Muscle of back (tissue), 13 donors: ENCODE measurements at places on chromosomes 11 and 22. TPM values are rescaled to one million over a fixed set of nuclear protein-coding genes. Genes with fewer than 3 reads are reported as not detected.

DNA sequence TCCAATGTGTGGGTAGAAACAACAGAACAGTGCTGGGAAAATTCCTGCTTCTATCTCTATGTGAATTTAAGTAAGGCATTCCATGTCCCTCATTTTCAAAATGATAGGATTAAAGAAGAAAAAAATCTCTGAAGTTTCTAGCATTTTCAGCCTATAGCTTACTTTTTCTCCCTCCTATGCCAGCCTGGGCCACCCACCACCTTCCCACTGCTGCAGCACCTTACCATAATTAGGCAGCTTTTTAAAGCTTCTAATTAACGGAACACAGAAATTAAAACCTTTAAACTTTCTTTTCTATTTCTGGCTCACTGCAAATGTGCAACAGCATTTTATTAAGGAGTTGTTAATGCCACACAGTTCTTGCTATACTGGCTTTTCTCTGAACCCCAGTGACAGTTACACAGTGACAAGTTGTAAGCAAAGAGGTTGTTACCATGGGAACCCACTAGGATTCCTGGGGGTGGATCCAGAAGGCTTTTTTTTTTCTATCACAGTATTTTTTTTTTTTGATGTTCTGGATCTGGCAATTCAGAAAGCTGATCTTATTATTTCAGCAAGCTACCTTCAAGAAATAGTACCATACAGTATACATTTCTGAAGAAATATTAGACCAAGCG, 20.2 kb downstream of the CELF1 start:
- no peak for DNase-seq

- DNase-seq: no peak
Observed at GRCh38 chr22:47379037-47379436, 616.6 kb downstream of the TBC1D22A start.

DNA sequence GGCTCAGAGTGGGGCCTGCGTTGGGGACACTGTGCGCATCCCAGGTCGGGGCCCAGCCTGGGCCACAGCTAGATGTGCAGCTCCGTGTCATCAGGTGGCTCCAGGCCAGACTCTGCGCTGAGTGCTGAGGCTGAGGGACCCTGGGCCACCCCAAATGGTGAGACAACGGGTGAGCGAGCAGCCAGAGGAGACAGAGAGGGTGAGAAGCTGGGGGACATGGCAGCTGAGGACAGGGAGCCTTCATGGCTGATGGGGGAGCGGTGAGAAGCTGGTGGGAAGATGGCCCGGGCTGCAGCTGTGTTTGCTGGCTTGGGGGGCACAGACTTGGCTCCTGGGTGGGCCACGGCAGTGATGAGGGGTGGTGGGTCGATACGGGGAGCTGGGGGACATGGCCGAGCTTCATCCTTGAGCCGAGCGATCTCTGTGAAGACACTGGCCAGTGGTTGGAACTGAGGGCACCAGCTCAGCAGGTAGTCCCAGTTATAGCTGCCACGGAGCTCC, 2.5 kb upstream of the TPP1 start:
- no peak for DNase-seq

TPBGL gene
- polyA plus RNA-seq: 0.18 TPM

GRCh38 chr11:65355013-65355775, 643 bp downstream of the TIGD3 start:
- DNase-seq: no peak

- no peak for DNase-seq
Observed at GRCh38 chr11:70142221-70142875, 60.7 kb upstream of the FADD start.

DNA sequence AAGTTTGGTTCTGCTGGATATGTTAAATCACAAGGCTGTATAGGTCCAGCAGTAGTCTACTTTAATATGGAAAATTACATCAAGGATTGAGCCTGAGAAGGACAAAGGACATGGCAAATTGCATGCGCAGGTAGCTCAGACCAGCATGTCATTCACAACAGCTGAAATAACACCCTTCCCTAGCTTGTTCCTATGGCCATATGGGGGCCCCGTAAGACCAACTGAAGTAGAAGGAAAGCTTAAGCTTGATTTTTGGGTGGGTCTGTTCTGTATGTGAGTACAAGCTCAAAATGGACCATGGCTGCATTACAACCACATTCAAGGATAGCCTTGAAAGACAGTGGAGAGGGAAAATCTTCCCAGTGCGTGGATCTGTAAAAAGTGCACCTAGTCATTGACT, 20.6 kb upstream of the PDE3B start:
- no peak for DNase-seq

GRCh38 chr22:19942157-19943081, 801 bp upstream of the TXNRD2 start:
- DNase-seq: peak; percentile 79

NAGA gene
- polyA plus RNA-seq: 21.4 TPM

GRCh38 chr11:34870548-34871196, 45.5 kb downstream of the APIP start:
- DNase-seq: peak; percentile 11

RAB36 gene
- polyA plus RNA-seq: 1.3 TPM

DNA sequence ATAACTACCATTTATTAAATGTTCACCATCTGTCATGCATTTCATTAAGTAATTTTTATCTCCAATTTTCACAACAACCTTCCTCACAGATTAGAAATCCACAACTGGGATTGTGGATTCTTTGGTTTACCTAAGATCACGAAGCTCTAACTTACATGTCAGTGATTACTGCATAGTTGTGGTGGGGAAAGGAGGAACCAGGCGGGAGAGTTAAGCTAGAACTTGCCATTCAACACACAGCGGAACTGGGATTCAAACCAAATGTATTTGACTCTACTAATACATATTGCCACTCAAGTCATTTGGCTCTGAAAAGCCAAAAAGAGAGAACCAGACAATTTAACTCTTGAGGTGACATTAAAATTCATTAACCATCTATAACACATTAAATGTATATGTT, 10.4 kb upstream of the LAYN start:
- DNase-seq: no peak

DNA sequence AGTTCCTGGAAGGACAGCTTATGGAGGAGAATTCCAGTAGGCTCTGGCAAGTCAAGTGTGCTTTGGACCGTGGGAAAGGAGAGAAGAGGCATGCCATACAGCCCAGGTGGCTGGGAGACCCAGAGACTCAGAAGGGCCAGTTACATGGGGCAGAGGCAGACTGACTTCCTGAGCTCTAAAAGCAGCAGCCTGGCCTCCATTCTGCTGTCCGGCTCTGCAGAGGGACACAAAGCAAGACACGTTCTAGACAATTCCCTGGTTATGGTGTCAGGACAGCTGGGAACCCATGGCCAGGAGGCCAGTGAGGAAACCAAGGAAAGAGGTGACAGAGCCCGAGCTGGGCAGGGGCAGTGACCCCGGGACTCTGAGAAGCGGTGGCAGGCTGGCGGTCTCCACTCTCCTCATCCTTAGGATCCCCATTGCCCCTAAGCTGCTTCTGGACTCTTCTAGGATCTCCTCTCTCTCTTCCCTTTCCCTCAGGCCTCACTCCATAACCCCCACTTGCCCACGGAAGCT, 2.7 kb downstream of the CPT1B start:
- no peak for DNase-seq

- DNase-seq: no peak
Observed at GRCh38 chr11:95671768-95672167, 117.8 kb downstream of the FAM76B start.

GRCh38 chr22:44680481-44680894, 21.5 kb upstream of the PRR5 start:
- DNase-seq: no peak

CCND1 gene
- polyA plus RNA-seq: 68.4 TPM

CLDN5 gene
- polyA plus RNA-seq: 51.3 TPM

SCUBE2 gene
- 50.3 TPM for polyA plus RNA-seq

- DNase-seq: no peak
Observed at GRCh38 chr11:3195251-3196160, 23.1 kb downstream of the MRGPRG start.

DNA sequence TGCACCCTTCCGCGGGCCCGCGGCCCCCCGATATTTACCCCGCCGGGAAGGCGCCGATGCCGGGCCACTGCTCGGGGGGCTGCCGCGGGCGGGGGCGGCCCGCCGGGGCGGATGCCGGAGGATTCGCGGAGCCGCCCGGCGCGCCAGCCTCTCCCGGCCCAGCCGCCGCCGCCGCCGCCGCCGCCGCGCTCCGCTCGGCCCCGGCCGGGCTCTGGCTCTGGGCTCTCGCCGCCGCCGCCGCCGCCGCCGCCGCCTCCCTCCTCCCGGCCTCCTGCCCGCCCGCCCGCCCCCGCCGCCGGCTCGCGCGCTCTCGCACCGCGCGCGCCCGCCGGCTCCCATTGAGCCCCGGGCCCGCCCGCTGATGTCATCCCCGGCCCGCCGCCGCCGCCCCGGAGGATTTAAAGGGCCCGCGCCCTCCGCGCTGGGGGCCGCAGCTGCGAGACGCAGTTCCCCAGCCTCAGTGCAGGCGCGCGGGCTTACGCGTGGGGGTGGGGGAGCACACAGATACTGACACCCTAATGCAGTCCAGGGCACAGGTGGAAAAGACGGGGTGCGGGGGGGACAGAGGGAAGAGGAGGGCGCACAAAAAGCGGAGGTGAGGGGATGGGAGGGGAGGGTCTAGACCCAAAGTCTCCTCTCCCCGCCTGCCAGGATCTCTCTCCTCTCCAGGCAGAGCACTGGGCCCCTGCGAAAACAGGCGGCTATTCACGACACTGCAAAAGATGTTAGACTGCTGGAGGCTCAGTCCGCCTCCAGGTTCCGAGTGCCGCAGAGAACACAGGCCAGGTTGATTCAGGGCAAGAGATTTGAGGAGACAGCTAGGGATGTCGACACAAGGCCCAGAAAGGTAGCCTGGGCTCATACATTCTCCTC, at the start of gene CSNK1E:
TSS of gene CSNK1E (minus strand) at position 312 of the 873 bp plus-strand sequence. CDS start 3,276 bp downstream, outside the sequence.
- DNase-seq: peak; percentile 81

KIF18A gene
- polyA plus RNA-seq: 4.5 TPM

- DNase-seq: no peak
Observed at GRCh38 chr11:79742176-79742575, 301.3 kb upstream of the TENM4 start.

OR6T1 gene
- polyA plus RNA-seq: not detected

FJX1 gene
- polyA plus RNA-seq: 9.0 TPM

DNA sequence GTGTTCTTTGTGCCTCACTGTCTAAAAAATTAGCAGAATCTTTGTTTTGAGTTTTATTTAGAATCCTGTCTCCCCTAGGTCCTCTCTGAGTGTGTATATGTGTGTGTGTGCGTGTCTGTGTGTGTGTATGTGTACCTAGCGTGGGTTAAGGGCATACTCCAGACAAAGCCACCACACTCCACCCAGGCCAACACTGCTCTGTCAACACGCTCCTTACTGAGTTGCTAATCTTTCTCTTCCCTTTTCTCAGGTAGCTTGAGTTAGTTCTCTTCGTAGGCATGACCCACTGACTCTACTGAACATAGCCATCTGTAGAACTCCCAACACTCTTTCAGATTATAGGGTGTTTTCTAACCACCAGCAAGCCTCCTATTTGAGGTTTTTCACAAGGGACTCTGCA, 131.1 kb downstream of the LRRC4C start:
- DNase-seq: no peak

DNA sequence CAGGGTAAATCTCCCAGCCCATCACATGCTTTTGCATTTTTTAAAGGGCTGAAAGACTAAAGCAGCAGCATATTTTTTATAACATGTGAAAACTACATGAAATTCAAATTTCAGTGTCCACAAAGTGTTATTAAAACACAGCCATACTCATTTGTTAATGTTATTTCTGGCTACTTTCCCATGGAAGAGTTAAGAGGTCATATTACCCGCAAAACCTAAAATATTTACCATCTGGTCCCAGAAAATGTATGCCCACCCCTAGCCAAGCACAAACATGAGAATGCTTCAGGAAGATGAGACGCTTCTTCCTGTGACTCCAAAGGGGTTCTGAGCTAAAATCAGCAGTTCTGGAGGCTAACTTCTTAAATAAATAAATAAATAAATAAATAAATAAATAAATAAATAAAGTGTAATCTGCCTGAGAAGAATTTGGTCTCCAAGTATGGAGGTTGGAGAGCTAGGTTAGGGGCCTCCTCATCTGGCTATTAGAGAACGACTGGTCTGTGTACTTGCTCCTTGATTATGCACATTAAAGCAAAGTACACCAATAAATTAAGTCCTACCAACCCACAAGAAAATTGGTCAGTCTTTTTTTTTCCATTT, 9.7 kb downstream of the IMMP1L start:
- DNase-seq: no peak

DNA sequence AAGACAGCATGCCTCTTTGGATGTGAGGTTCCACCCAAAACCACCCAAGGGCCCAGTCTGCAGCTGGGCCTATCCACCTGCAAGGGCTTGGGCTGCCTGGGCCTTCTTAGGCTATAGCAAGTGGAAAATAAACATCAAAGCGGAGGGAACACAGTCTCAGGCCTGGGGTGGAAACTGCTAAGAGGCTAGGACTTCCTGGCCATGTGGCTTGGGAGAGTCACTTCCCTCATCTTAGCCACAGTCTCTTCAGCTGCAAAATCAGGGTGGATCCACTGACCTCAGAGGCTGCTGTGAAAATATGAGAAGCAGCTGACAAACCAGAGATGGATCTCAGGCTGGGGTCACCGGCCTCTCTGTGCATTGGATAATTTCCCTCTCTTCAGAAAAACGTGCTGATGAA, 30.6 kb upstream of the TFIP11 start:
- DNase-seq: peak; percentile 48

ISX gene
- not detected for polyA plus RNA-seq

CD3E gene
- polyA plus RNA-seq: 4.3 TPM

- DNase-seq: no peak
Observed at GRCh38 chr11:45852712-45853101, 5.4 kb downstream of the CRY2 start.

SNU13 gene
- 93.9 TPM for polyA plus RNA-seq

GRCh38 chr11:114265122-114265878, 30.9 kb upstream of the NNMT start:
- DNase-seq: no peak

GRCh38 chr22:29109822-29110221, 37.0 kb downstream of the KREMEN1 start:
- DNase-seq: no peak

DNA sequence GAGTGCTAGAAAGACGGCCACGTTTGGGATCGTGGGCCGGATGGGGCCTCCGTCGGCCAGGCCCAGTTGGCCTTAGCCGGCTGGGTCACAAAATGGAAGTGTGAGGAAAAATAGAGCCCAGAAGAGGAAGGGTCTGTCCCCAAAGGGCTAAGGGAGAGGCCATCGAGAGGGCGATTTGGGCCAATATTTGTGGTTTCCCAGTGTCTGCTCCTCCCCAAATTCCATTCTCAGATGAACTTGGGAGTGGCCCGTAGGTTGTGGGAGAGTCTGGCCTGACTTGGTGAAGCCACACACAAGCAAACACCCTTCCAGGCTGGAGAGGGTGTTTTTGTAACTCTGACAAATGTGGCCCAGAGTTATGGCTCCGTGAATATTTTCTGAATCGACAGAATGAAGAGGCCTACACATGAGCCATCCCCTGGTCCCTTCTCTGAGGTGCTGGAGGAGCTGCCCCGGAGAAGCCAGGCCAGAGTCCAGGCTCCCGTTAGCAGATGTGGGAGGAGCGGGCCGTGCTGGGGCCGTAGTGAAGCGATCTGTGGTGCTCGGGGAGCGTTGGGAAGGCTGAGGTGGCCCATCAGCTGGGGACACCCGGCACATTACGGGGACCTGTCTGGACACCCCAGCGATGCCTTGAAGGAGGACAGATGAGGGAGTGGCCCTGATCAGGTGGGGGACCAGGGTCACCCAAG, 73.5 kb upstream of the PPARA start:
- no peak for DNase-seq

CRYBB3 gene
- 0.63 TPM for polyA plus RNA-seq

MS4A6E gene
- polyA plus RNA-seq: not detected

BACE1 gene
- polyA plus RNA-seq: 39.7 TPM
